ENCODE measurements at places on chromosomes 11 and 22.

DNA sequence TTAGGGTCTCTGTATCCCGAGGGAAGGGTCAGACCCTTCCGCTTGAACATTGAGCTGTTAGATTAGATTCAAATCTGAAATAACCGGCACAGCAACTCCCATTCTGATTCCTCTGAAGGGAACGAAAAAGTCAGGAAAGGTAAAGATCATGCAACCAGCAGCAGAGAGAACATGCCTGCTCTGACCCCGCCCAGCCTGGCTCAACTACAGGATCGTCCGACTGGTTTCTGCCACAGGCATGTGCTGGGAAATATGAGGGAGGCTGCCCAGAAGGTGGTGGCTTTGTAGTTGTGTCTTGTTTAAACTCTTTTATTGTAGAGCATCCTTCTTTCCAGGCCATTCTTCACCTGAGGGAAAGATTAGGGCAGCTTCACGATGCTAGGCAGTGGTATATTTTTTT lies 5.0 kb upstream of the MTNR1B start:
- DNase-seq: no peak

DNA sequence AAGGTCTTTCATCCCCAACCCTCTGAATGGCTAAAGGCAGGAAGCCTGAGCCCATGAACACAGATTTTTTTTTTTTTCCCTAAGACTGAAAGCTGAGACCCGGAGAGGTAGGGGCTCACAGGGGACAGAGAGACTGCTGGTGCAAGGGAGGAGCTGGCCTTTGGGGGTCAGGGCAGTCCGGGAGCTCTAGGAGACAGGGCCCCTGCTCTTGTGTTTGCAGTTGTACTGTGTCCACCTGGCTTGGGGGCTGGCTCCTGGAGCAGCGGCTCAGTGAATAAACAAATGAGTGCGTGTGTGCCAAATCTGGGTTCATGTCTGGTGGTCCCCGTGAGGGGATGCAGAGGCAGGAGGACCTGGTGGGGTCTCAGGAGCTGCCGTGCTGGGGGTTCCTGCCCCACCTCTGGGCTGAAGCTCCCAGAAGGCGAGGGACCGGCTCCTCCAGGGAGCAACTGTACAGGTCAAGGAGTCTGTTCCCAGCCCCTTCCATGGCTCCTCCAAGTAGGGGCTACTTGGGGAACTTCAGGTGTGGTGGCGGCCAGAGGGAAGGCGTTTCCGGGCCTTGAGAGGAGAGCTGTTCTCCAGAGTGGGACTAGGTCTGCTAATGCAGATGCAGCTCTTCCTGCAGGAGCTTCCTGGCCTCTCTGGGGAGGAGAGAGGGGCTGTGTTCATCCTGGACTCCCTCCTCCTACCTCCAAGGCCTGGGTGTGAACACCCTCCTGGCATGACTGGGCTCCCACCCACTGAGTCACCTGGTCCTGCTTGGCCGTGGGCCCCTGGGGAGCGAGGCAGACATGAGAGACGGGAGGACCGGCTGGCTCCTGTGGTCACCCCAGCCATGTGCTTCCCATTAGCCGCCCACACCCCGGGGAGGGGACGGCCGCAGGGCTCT lies 57.6 kb downstream of the FBXO7 start:
- peak; percentile 93 for DNase-seq

- no peak for DNase-seq
These were observed 53.9 kb downstream of the CTNND1 start for GRCh38 chr11:57815476-57815875.

DNA sequence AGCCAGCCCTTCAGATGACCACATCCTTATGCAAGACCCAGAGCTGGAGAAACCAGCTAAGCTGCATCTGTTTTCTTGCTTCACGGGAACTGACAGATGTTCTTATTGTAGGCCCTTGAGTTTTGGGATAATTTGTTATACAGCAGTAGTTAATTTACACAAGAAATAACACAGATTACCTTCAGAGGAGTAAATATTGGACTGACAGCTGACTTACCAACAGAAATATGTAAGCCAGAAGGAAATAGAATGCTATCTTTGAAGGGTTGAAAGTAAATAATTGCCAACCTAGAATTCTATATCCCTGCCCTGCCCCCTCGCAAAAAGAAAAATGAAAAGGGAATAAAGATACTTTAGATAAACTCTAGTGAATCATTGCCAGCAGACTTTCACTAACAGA lies 124.1 kb downstream of the WNT7B start:
- no peak for DNase-seq

DNA sequence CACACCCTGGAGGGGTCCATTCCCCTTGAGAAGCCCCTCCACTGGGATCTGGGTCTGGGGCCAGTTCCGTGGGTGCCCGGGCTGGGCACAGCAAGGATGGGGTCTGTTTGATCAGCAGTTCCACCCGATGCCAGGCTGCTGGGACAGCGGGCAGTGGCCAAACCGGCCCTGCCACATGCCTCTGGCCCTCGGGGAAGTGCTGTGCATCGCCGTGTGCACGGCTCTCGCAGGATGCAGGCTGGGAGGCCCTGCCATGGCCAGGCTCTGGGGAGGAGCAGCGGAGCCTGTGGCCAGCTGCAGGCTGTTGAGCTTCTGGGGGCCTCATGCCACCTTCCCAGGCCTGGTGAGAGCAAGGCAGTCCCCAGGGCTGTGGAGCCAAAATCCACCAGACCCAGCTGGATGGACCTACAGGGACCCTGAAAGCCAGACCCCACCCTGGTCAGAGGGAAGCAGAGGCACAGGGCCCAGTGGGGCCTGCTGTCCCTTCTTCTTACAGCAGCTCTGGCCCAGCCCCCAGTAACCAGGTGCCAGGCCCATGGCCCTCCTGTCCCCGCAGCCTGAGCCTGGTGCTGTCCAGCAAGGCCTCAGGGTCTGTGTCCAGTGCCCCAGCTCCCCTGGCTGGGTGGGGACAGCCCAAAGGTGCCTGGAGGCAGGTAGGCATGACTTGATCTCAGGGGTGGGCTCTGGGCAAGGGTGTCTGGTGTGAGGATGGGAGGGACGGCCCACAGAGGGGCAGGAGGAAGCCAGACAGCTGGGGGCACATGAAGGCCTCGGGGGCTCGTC lies 57.3 kb downstream of the WNT7B start:
- DNase-seq: no peak

GRCh38 chr11:129067454-129067853 lies 124.7 kb downstream of the ARHGAP32 start:
- no peak for DNase-seq

- no peak for DNase-seq
These were observed 57.0 kb downstream of the BCR start for GRCh38 chr22:23237201-23237798.

GRCh38 chr22:38034278-38034882 lies 22.8 kb upstream of the PICK1 start:
- peak; percentile 90 for DNase-seq

DNA sequence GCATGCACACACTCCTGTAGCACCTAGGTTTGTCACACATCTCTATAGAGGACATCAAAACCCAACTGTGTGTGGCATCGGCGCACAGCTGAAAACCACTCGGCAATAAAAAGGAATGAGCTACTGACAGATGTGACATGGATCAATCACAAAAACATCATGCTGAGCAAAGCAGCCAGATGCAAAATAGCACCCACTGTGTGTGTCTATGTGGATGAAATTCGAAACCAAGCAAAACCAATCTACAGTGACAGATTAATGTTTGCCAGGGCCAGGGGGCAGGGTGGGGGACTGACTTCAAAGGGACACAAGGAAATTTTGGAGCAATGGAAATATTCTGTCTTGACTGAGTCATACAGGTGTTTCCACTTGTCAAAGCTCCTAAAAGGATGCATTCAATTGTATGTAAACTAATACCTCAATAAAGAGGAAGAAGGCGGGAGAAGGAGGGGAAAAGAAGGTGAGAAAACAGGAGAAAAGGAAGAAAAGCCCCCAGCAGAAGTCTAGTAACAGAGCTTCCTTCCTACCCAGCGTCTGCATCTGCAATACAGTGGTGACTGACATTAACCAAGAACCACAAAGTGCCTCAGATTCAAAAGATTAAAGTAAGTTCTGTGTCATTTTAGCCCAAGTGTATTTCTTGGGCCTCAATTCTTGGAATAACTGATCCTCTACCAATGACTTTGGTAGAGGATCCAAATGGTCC lies 49.8 kb downstream of the PACSIN2 start:
- DNase-seq: no peak

GRCh38 chr11:27726981-27727380 lies 26.7 kb upstream of the BDNF start:
- no peak for DNase-seq

DNA sequence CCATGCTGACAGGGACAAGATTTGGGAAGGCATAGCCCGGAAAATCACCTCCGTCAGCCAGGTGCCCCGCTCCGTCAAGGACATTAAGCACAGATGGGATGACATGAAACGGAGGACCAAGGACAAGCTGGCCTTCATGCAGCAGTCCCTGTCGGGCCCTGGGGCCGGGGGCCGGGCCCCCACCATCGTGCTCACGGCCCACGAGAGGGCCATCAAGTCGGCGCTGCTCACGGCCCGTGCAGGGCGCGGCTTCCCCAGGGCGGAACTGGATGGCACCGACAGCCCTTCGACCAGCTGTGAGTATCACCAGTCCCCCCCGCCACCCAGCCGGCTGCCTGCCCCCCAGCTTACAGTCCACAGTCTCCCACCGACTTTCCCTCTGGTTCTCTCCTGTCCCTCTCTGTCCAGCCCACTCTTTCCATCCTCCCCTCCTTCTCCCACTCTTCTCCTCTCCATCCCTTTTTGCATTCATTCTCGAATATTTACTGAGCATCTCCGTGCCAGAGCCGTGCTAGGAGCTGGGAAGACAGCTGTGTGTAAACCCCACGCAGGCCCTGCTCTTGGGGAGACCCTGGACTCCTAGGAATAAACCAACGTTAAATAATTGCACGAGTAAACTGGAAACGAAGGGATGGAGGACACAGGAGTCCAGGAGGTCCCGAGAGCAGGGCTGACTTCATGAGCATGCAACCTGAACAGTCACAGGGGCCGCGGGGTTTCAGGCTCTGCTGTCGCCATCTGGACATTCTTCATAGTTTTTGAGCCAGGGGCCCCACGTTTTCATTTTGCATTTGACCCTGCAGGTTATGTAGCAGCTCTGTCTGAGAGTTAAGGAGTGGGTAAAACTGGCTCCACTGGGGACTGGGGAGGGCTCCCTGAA lies 62.8 kb downstream of the PRDM11 start:
- no peak for DNase-seq

DNA sequence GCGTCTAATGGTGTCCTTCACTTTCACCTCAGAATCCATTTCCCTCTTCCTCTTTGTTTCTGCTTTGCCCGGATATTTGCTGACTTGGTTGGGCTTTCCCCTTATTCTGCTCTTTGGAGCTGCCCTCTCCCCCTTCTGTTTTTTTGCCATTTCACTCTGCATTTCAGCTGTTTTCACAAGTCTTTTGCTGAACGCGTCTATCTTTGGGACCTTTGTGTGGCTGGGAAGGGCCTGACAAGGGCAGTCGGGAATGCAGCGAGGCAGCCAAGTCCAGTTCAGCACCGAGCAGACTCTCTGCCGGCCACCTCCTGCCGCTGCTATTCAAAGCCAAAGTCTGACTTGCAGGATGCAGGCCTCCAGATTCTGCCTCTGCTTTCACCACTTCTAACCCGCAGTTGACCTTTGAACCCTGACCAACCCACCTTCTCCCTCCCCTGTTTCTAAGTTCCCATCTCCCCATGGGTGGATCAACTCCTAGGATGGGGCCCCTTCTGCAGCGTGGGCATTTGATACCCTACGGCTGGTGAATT lies 38.2 kb downstream of the FEZ1 start:
- DNase-seq: peak; percentile 84

GRCh38 chr11:86761978-86762377 lies 38.4 kb upstream of the PRSS23 start:
- DNase-seq: peak; percentile 60

DNA sequence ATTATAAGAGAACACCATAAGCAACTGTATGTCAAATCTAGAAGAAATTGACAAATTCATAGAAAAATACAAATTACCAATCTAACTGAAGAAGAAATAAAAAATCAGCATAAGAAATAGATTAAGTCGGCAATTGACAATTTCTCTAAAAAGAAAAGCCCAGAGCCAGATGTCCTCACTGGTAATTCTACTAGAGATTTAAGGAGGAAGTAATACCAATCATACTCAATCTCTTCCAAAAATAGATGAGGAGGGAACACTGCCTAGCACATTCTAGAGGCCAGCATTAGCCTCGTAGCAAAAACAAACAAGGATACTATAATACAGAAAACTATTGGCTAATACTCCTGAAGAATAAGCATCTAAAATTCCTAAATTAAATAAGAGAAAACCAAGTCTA lies 40.4 kb upstream of the IGLL5 start:
- DNase-seq: no peak

DNA sequence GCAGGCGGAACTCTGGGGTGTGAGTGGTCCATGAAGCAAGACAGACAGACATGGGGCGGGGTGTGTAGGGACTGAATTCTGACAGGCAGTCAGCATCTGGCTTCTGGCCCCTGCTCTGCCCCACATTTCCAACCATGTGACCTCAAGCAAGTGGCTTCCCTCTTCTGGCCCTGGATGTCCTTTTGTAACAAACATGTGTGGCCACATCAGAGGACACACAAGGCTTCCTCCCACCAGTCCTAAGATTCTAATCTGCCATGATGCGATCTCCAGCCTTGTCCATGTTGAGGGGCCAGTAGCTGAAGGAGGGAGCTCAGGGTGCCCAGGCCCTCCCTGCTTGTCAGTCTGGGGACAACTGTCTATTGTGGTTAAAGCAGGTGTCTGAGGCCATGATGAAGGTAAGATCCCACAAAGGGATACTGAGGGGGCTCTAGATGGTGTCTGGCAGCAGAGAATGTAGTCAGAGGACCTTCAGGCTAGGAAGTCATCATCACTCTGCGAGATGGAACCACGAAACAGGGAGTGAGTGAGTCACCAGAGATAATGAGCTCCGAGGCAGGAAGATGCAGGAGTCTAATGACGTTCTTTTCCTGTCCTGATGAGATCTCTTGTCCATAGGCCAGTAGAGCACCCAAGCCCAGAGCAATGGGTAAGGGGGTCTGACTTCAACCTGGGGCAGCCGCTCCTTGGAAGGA lies 27.4 kb downstream of the DRD2 start:
- no peak for DNase-seq

DNA sequence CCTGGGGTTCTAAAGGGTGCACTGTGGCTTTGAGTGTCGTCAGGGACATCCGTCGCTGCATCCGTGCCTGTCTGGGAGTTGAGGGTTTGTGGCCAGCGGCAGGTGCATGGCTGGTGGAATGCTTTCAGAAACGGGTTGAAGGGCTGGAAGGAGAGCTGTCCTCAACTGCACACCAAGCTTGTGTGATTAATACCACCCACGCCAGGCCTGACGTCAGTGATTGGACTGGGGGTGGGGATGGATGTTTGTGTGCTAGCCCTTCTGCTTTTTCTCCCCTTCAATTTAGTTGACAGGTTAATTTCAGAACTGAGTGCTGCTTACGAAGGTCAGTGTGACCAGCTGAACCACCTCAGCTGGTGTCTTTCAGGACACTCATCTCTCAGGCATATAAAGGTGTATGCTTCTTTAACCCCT lies 3.2 kb upstream of the GAB2 start:
- DNase-seq: no peak

- DNase-seq: no peak
These were observed at the start of gene GAL3ST1 for GRCh38 chr22:30574095-30574981. Gene GAL3ST1 (minus strand): TSS chr22:30574665. CDS start chr22:30557392, 17,273 bp downstream.

GRCh38 chr11:19874266-19874665 lies 161.6 kb downstream of the NAV2 start:
- no peak for DNase-seq

- peak; percentile 90 for DNase-seq
These were observed 45.1 kb downstream of the AHNAK start for GRCh38 chr11:62501432-62501891.

- DNase-seq: no peak
These were observed 2.8 kb downstream of the PHF21B start for GRCh38 chr22:45006964-45007390.
